ENCODE measurements at places on chromosomes 16 and 17. TPM values are rescaled to one million over a fixed set of nuclear protein-coding genes. Genes with fewer than 3 reads are reported as not detected.

GRCh38 chr17:15341385-15341849 lies at the start of gene TEKT3:
TEKT3 (minus strand) TSS chr17:15341597; CDS start chr17:15331585, 10,012 bp downstream.
- no peak within 1 kb of the TSS for H3K27ac ChIP-seq
- H3K4me1 ChIP-seq, result peaks cover 10% of the 10 kb centered on the region
- H3K4me3 ChIP-seq, result peak within 1 kb of the TSS; percentile 41
- peak; percentile 90 for DNase-seq

- no peaks in the 10 kb centered on the region for H3K36me3 ChIP-seq
- H3K27me3 ChIP-seq, result no peaks in the 10 kb centered on the region
- H3K27ac ChIP-seq, result no peak overlapping the region
- DNase-seq, result no peak
Measured at GRCh38 chr17:10155371-10156076, 42.9 kb downstream of the GAS7 start.

- peak overlapping the region; percentile 10 for H3K4me3 ChIP-seq
- H3K27me3 ChIP-seq, result no peaks in the 10 kb centered on the region
- peak overlapping the region; percentile 93 for H3K27ac ChIP-seq
- no peaks in the 10 kb centered on the region for H3K36me3 ChIP-seq
Measured at GRCh38 chr17:76527430-76528111, 9.9 kb downstream of the CYGB start.

DNA sequence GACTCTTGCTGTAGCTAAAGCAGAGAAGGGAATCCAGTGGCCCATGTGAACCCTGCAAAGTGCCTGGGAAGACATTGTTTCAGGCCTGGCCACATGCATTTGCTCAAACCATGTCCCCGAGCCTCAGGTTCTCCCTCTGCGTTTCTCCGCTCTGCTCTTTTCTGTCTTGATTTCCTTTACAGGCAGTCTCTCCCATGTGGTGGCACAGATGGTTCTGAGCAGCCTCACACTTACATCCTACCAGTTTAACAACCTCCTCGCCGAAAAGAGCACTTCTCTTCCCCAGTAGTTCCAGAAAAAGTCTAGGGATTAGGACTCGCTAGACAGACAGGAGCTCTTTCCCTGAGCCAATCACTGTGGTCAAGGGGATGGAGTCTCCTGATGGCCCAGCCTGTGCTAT lies 28.3 kb upstream of the MYH10 start:
- no peak for DNase-seq
- H3K4me3 ChIP-seq, result no peak overlapping the region
- no peaks in the 10 kb centered on the region for H3K4me1 ChIP-seq
- no peak overlapping the region for H3K27ac ChIP-seq
- no peaks in the 10 kb centered on the region for H3K27me3 ChIP-seq

DNA sequence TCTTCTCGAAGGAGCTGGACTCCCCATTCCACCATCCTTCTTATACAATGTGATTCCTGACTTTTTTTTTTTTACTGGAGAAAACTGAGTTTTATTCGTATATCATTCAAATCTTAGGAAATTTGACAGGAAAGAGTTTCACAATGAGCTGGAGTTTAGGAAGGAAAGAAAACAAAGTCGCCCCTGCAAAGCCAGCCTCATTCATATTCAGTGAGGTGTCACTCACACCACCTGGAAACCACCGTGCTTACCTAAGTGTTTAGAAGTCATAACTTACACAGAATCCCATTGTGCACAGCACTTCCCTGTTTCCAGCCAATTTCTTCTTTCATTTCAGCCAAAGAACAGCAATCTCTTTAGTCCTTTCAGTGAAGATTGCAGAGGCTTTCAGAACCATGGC lies 90.3 kb upstream of the CHMP6 start:
- no peak for DNase-seq
- H3K36me3 ChIP-seq, result no peaks in the 10 kb centered on the region
- peaks cover 11% of the 10 kb centered on the region for H3K4me1 ChIP-seq

HYDIN gene
- 14.6 TPM for total RNA-seq

CES5A gene
- not detected for total RNA-seq

RCVRN gene
- not detected for total RNA-seq

TNFRSF17 gene
- total RNA-seq, result 2.0 TPM

KRTAP9-8 gene
- not detected for total RNA-seq
